Upper lobe of left lung (tissue), 6 donors: ENCODE measurements at places on chromosomes 16 and 17. TPM values are rescaled to one million over a fixed set of nuclear protein-coding genes. Genes with fewer than 3 reads are reported as not detected.

DNA sequence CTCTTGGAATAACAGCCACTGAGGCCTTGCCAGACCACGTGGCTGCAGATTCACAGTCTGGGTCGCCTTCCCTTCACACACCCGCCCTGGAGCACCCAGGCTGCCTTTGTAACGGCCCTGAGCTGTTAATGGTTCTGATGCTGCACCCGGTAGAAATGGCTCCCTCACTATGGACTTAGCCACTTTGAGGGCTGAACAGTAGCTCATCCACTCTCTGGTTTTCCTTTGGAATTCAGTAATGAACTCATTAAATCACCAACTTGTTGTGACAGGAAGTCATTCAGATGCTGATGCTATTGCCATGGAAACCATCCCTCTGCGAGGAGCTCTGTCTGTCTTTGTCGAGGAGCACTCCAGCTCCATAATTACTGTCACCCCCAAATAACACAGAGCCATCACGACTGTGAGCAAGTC lies 59.2 kb downstream of the CDK5R1 start:
- H3K27me3 ChIP-seq: no peaks in the 10 kb centered on the region
- H3K36me3 ChIP-seq: no peaks in the 10 kb centered on the region
- no peak overlapping the region for H3K27ac ChIP-seq
- DNase-seq: no peak

GRCh38 chr16:11356573-11357331 lies 11.5 kb downstream of the RMI2 start:
- no peaks in the 10 kb centered on the region for H3K27me3 ChIP-seq
- H3K27ac ChIP-seq: no peak overlapping the region
- no peak for DNase-seq

DNA sequence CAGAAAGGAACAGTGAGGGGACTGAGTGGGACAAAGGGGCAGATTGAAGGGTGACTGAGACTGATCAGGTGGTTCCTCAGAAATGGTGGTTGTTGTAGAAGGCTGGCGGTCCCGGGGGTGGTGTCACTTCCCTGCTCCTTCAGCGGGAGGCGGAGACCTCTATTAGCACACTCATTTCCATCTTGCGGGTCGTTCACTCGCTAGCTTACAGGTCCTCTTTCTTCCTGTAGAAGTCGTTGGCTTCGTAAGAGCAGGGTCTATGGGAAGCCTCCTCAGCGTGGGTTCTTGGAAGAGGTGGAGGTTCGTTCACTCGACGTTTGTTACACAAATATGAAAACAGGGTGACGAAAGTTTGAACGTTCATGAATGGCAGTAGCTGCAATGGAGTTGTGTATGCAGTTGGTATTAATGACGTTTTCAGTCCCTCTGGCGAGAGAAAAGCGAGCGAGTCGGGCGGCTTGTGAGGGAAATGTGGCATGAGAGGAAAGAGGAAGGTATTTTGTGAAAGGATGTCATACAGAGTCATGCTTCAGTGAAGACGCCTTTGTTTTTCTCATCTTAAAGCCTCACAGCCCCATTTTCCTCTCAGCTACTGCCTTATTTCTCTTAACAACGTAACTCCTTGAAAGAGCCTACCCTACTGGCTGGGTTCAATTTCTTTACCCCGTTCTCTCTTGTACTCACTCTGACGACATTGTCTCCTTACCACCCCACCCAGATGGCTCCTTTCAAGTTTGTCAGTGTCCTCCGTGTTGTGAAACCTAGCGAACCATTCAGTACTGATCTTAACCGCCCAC lies 667 bp downstream of the EFCAB13 start:
- H3K27me3 ChIP-seq: no peaks in the 10 kb centered on the region
- H3K4me3 ChIP-seq: peak overlapping the region; percentile 65
- DNase-seq: peak; percentile 74
- no peaks in the 10 kb centered on the region for H3K4me1 ChIP-seq

GRCh38 chr17:65910836-65911235 lies 281.1 kb downstream of the CEP112 start:
- no peaks in the 10 kb centered on the region for H3K27me3 ChIP-seq
- no peak for DNase-seq
- no peaks in the 10 kb centered on the region for H3K36me3 ChIP-seq
- no peak overlapping the region for H3K27ac ChIP-seq

DNA sequence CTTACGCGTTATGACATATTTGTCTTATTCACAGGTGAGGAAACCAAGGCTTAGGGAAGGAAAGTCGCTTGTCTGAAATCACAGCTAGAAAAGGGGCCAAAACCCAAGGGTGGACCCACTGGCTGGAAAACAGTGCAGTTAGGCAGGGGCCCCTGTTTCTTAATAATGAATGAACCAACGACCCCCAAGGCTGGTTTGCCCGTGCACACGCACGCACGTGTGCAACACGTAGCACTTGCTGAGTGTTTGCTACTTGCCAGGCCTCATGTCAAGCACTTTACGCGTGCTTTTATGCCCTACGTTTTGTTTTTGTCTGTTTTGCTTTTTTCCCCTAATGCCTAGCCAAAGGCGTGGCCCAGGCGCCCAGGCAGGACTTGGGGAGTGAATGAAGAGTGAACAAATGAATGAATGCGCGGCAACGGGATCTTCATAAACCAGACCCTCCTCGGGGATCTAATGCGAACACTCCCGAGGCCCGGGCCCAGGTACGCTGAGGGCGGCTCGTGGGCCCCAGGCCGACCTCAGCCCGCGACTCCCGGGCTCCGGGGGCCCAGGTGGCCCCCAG lies 571 bp upstream of the USP10 start:
- no peak overlapping the region for H3K27ac ChIP-seq
- DNase-seq: no peak
- peaks cover 34% of the 10 kb centered on the region for H3K4me1 ChIP-seq
- no peaks in the 10 kb centered on the region for H3K36me3 ChIP-seq
- peak overlapping the region; percentile 74 for H3K4me3 ChIP-seq

The SMIM5 gene
- total RNA-seq: 2.1 TPM

The CCL17 gene
- total RNA-seq: not detected

The TBC1D3E gene
- total RNA-seq: not detected

DNA sequence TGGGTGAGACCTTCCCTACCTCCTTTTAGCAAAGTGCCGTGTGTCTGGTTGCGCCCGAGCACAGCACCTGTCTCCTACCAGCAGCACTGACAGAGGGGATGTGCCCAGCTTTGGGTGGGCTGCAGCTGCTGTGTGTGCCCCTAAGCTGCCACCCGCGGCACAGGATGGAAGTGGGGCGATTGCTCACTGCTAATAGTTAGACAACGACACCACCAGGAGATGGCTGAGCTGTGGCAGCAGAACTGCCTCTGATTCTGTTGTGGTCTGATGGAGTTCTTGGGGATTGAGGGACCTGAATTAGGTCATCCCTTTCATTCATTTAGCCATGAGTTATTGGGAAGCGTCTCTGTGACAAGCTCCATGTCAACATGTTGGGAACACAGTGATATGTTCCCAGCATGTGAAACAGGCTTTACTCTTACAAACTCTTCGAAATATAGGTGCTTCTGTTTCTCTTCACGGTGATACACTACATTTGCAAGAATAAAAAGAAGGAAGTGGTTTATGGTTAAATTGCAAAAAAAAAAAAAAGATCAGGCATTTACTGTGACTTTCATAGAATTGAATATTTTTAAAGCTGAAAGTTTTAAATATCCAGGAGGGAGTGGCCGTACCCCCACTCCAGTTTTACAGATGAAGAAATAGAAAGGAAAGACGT lies 184.4 kb downstream of the MAF start:
- peak; percentile 37 for DNase-seq
- no peak overlapping the region for H3K4me3 ChIP-seq
- H3K27ac ChIP-seq: no peak overlapping the region
- H3K4me1 ChIP-seq: peaks cover 18% of the 10 kb centered on the region
- no peaks in the 10 kb centered on the region for H3K36me3 ChIP-seq
- H3K27me3 ChIP-seq: no peaks in the 10 kb centered on the region

The MSRB1 gene
- 45.3 TPM for total RNA-seq

- DNase-seq: peak; percentile 87
- peaks cover 38% of the 10 kb centered on the region for H3K4me1 ChIP-seq
- H3K36me3 ChIP-seq: no peaks in the 10 kb centered on the region
- no peaks in the 10 kb centered on the region for H3K27me3 ChIP-seq
- peak overlapping the region; percentile 91 for H3K27ac ChIP-seq
- H3K4me3 ChIP-seq: no peak overlapping the region
Observed at GRCh38 chr17:83200231-83200699, 120.9 kb downstream of the METRNL start.

- H3K4me1 ChIP-seq: peaks cover 17% of the 10 kb centered on the region
- H3K27me3 ChIP-seq: no peaks in the 10 kb centered on the region
- H3K27ac ChIP-seq: peak overlapping the region; percentile 72
- no peak for DNase-seq
- H3K36me3 ChIP-seq: no peaks in the 10 kb centered on the region
- no peak overlapping the region for H3K4me3 ChIP-seq
Observed at GRCh38 chr16:50667497-50668367, 13.4 kb downstream of the SNX20 start.
